ENCODE measurements at places on chromosomes 1 and 21.

DNA sequence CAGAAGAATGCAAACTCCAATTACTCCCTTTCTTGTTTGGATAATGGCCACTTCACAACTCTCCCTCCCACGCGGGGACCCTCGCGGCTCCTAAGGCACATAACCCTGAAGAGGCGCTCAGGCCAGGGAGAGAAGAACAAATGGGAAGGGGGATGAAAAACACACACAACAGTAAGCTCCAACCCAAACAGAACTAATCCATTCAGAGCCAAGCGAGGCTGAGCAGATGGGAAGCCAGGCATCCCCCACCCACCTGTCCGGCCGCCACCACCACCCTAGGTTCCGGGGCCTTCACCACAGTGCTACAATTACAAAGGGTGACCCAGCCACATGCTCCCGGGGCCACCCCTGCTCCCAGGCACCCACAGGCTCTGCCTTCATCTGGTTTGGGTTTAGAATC, 101.5 kb downstream of the MRPL37 start:
- DNase-seq = no peak

DNA sequence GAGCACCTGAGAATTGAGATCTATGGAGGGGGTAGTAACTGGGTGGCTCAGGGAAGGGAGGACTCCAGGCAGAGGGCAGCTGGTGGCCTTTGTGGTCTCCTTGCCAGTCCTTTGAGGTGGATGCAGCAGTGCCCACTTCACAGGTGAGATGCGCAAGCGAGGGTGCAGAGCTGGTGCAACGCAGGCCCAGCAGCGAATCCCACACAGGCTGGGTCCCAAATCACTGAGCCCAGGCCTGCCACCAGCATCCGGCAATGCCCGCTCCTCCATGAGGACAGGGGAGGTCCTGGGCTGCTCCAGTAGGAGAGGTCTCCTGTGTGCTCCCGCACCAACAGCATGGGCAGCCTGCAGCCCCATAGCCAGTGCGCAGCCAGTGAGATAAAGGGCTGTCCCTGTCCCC, 318.0 kb downstream of the PCP4 start:
- DNase-seq = no peak

DNA sequence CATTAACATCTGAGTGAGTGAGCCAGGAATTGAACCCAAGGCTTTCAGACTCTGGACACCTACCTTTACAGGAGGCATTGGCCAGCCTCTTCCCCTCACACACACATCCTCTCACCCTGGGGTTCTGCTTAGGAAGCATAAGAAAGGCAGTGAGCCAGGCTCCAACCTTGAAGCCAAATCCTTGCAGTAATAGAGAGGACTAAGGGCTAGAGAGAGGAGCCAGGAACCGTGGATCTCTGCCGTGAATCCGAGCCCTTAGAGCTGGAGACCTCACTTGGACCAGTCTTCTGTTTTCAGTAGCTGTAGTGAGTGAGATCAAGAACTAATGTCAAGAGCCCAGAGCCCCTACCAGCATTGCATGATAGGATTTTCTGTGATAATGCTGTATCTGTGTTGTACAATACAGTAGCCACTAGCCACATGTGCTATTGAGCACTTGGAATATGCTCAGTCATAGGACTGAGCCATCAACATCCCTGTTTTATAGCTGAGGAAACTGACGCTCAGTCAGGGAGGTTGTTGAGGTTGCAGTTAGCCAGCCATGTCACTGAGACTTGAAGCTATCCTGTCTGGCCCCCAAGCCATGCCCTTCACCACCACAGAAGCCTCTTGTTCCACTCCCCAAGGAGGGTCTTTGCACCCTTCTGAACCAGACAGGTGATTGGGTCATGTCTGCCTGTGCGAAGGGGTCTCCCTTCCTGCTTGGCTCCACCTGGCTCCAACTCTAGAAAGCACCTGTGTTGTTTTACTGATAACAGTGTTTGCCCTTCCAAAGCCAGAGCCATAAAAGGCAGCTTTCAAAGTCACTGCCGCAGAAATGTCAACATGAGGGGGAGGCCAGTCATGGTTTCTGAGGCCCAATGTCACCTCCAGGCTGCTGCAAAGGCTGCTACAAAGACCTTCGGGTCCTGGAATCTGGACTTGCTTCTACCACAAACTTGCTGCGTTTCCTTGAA, 101.1 kb upstream of the JUN start:
- peak; percentile 77 for DNase-seq

DNA sequence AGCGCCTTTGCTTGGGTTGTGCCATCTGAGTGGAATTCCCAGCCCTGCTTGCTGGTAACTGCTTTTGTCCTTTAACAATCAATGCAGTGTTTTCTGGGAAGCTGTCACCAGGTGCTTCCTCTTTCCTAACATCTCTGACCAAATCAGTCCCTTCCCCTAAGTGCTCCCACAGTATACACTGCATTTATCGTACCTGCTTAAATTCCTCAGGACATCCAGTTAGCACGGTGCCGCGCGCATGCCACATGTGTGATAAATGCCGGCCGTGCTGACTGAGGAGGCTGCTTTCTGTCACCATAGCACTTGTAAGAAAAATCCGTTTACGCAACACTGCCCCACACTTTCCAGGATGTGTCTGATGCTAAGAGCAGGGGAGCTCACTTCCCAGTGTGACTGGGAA, 115.4 kb downstream of the BCAR3 start:
- DNase-seq = no peak

GRCh38 chr1:225114354-225114990, 185.0 kb downstream of the DNAH14 start:
- DNase-seq = no peak

GRCh38 chr1:245225322-245226202, 70.8 kb downstream of the KIF26B start:
- DNase-seq = no peak

DNA sequence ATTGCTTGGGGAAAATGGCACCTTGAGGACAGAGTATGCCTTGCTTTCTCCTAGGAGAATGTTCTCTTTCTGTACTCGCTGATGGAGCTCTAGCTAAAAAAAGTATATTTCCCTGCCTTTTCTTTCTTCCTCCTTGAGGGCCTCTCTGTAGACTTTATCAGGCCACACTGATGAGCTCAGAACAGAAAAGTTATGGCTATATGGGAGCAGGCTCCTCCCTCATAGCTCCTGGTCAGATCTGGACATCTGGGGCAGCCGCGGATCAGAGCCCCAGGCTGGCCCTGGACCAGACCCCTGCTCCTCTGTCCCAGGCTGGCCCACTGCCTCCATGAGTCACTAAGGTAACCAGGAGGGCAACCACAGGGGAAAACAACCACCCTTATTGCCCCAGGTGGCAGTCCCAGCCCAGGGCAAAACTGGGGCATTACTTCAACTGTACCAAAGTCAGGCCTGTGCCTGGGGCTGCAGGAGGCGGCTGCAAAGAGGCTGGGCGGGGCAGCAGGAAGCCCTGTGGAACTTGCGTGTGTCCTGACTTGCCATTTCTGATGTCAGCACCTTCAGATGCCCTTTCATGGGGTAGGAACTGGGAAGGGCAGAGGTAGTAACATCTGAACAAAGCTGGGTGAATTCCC, 26.3 kb upstream of the ZNF648 start:
- DNase-seq = no peak

GRCh38 chr1:156766298-156767100, 836 bp upstream of the PRCC start:
- DNase-seq = peak; percentile 40

DNA sequence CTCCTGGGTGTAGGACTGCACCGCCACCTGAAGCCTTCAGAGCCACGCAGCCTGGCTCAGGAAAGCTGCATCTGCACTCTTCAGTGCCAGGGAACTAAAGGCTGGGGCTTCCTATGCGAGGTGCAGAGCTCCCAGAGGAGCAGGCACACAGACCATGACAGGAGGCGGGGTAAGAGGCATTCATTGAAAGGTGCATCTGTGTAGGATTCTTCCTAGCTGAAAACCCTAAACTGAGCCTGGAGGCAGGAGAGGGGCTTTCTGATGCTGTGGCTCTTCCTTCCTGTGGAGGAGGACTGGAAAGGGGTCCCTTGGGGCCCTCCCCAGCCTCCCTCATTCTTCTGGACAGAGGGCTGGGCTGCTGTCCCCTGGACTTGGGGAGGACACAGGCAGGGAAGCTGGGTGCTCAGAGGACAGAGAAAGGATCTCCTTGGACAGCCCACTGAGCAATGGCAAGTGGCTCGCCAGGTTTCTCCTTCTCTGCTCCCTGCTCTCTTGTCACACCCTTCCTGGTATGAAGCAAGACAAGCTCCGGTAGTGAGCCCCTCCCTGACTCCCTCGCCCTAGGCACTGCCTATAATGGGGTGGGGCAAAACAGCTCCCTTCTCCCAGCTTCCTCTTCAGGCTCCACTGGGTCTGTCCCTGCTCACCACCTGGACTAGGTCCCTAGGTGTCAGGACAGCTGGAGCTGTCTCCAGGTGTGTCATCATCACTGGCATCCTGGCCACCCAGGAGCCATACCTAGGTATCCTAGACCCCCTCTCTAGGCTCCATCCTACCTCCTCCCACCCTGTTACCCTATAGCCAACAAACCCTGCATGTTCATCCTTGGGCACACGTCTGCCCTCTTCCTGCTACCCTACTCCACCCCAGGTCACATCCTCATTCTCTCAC, 20.0 kb downstream of the S100A6 start:
- no peak for DNase-seq

DNA sequence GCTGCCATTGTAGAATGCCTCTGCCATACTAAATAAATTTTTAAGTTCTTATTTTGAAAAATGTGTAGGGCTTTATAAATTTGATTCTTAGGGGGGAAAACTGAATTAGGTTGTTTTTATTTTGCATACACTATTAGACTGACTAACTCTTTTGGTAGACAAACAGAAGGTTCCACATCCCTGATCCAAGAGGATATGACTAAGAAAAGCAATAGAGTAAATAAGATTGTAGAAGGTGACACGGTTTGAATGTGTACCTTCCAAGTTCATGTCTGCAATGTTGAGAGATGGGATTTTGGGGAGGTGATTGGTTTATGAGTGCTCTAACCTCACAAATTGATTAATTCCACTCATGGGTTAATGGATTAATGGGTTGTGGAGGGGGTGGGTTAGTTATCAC, 127.9 kb downstream of the GLUL start:
- DNase-seq = no peak

DNA sequence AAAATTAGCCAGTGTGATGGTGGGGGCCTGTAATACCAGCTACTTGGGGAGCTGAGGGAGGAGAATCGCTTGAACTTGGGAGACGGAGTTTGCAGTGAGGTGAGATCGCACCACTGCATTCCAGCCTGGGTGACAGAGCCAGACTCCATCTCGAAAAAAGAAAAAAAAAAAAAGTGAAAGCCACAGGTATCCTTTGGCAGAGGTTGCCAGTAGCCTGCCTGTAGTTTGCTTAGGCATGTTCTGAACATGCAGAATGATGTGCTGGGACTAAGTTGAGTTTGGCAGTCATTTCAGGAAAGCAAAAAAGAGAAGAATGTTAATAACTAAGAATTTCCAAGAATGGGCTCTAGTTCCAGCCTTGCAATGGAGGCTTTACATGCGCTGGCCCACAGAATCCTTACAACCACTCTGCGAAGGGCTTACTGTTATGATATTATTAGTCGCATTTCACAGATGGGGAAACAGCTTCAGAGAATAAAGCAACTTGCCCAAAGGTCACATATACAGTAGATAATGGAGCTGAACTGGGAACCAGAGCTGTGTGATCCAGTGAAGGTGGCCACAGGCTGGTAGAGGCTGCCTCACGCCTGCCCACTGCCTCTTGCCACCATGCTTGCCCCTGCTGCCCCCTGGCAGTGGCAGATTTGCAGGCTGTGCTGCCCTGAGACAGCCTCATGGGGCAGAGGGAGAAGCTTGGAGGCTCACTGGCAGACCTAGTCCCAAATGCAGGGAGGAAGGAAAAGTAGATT, 66.5 kb upstream of the LYST start:
- no peak for DNase-seq

- DNase-seq = no peak
Measured at GRCh38 chr1:19517017-19517416, 31.7 kb upstream of the CAPZB start.

DNA sequence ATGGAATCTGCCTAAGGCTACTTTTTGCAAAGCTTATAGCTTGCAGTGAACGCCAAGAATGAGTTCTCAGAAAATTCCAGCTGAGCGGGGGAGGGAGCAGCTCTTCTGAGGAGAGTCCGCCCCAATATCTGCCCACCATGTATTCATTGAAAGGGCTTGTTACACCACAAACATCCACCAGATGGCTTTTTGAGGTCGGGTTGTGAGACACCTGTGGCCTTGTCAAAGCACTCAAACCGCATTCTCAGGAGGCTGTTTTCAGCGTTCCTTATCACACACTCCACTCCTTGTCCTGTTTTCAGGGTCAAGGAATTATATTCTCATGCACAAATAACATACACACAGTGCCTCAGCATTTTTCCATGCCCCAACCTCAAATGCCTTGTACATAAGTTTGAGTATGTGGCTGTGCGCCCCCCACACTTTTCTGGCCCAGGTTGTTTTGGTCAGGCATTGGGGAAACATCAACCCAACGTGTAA, 3.9 kb upstream of the C4BPB start:
- peak; percentile 64 for DNase-seq

DNA sequence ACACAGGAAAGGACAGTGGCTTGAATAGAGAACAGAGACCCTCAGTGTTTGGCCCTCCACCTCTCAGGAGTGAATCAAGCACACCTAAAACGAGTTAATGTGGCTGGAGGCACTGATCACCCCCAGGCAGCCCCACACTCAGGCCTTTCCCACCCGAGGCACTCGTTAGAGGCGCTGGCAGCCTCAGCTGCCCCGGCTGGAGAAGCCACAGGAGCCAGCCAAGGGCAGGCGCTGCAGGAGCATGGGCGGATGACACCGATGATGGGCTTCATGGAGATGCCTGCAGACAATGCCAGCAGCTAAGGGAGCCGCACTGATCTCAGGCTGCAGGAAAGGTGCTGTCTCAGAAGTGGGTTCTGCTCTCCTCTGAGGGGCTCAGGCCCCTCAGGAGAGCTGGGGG, 24.1 kb upstream of the ABCG1 start:
- DNase-seq = no peak

- DNase-seq = no peak
Measured at GRCh38 chr1:65066419-65066765, 81.6 kb upstream of the AK4 start.

DNA sequence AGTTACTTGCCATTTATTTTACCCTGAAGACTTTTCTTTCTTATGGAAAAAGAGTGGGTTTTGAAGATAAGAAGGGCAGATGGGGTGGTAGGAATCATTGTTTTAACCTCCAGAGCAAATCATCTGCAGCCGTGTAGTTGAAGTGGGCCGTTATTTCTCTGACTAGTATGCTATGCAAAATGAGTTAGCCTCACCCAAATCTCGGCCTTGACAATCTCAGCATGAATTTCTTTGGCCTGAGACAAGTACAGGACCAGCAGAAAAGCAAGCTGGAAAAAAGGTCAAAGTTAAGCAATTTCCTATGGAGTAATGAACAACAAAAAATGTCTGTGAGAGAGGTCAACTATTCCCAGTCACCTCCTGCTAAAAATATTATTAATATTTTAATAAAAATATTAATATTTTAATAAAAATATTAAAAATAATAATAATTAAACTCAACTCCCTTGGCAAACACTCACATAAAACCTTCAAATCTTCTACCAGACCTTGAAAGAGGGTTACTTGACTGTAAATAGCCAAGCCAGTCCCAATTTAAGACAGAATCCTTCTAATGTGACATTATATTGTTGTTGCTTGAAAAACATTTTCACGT, 6.8 kb upstream of the TEKT2 start:
- no peak for DNase-seq

Data from sciatic nerve (tissue), 2 donors.